NCI-H82 (cell line): ENCODE measurements at places on chromosomes 12 and 14.

GRCh38 chr14:74663884-74664283 is 49.0 kb downstream of the AREL1 start:
- no peak for DNase-seq

- DNase-seq: no peak
These were observed 46.7 kb downstream of the FAM222A start for GRCh38 chr12:109760031-109760929.

DNA sequence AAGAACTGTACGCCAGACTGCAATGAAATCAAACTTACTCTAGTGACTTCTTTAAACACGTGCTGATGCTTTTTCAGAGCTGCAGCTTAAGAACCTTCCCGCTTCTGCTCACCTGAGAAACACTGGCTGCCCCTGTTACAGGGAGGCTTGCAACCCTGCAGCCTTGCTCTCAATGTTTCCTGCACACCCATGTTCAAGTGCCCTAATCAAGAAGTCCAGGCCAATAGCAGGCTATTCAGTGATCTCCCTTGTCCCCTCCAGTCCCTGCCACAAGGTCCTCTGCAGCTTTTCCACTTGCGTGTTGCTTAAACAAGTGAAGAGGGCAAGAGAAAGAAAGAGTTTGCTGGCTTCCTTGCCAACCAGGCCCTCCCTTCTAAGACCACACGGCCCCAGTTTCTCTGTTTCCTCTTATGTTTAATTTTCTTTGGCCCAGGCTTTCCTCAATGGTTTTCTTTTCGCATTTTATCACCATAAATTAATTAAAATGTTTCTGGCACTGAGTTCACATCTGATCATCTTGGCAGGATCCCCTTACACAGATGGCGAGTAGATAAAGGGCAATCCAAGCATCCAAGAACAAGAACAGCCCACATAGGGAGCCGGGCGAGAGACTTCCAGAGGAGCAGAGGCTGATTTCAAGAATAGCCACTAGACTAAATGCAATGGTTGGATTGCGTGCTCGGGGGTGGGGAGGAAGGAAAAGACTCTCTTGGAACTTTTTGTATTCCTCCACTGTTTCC is 82.3 kb upstream of the CDKN3 start:
- DNase-seq: no peak

DNA sequence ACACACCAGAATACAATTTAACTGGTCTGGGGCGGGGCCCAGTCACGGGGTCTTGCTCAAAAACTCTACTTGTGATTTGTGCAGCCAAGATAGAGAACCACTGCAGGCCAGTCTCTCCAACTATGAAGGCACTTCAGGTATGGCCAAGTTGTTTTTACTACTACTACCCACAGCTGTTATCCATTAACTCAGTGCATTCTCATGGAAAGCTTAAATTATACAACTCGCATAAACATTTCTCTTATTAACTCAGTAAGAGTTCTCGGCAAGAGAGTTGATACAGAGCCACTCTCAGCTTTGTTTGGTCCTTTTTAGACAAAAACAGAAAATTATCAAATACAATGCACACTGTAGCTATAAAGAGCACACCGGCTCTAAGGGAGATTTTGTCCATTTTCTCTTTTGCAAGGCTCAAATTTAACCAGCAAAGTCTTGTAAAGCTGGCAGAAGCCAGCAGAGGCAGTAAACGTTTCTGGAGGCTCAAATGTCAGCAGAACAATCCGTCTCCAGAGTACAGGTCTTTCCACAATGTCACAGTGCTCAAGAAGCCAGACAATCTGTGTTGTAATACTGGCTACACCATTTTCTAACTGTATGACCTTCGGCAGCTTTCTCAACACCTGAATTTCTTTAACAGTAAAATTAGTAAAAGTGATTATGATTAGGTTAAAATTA is 85.9 kb downstream of the PTGER2 start:
- no peak for DNase-seq
